ENCODE measurements at places on chromosomes 5 and 9. TPM values are rescaled to one million over a fixed set of nuclear protein-coding genes. Genes with fewer than 3 reads are reported as not detected.

The ADGRD2 gene
- 0.29 TPM for total RNA-seq

The SAPCD2 gene
- total RNA-seq: 1.6 TPM

The TAF11L5 gene
- not detected for total RNA-seq

The DOCK2 gene
- 22.4 TPM for total RNA-seq

The ZFYVE16 gene
- 62.3 TPM for total RNA-seq

The BARX1 gene
- total RNA-seq: not detected

The ZNF300 gene
- total RNA-seq: 7.3 TPM

The SLC34A1 gene
- not detected for total RNA-seq

The SLC9A3 gene
- total RNA-seq: 1.1 TPM

The C9 gene
- total RNA-seq: not detected

The SLC27A6 gene
- total RNA-seq: 7.1 TPM

The KIF4B gene
- not detected for total RNA-seq

The IL3 gene
- total RNA-seq: not detected

The PRRC2B gene
- total RNA-seq: 215 TPM

The HK3 gene
- total RNA-seq: 5.6 TPM

The LRRC19 gene
- not detected for total RNA-seq

The ENHO gene
- 0.36 TPM for total RNA-seq

The C5orf46 gene
- not detected for total RNA-seq

The KIAA1958 gene
- 12.2 TPM for total RNA-seq

The NKD2 gene
- total RNA-seq: 14.2 TPM

The SPATA31C1 gene
- not detected for total RNA-seq

The TOR1B gene
- total RNA-seq: 19.5 TPM

The SHISAL2B gene
- not detected for total RNA-seq
